Epithelial cell of prostate (primary cell): ENCODE measurements at places on chromosomes 7 and 10.

- no peak for DNase-seq
These were observed 105.2 kb upstream of the PPIF start for GRCh38 chr10:79241990-79242619.

DNA sequence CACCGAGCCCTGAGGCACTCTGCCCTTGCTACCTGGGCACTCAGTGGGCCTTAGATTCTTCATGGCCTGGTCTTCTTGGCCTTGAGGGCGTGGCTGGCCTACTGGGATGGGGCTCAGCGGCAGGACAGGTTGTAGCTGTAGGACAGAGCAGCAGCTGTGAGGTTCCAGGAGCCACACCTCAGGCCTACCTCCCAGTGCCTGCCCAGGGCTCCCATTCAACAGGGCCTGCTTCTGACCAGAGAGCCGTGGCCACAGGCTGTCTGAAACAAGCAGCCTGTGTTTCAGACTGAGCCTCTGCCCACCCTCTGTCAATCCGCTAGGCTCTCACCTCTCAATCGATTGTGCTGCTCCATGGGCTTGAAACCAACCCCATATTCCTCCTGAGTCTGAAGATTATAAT is 928.0 kb upstream of the ZNF722 start:
- no peak for DNase-seq

DNA sequence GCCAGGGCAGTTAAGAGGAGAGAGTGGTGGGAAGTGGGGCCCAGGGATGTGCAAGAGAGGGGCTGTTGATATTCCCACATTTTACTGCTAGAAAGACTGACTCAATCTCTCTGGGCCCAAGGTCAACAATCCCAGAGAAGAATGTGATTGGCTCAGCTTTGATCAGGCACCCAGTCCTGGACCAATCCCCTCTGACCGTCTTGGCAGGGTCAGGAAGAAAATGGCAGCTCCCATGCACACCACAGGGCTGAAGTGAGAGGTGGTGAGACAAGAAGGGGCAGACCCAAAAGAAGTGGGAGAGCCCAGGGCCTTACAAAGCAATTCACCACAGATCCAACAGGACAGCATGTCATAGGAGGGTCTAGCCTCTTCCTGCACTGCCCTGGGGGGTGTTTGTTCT is 3.3 kb upstream of the C10orf105 start:
- no peak for DNase-seq

- no peak for DNase-seq
These were observed 81.8 kb downstream of the LRRN3 start for GRCh38 chr7:111172564-111173257.

GRCh38 chr10:118956802-118957442 is 72.6 kb upstream of the NANOS1 start:
- no peak for DNase-seq
